ENCODE measurements at places on chromosomes 2 and 18. TPM values are rescaled to one million over a fixed set of nuclear protein-coding genes. Genes with fewer than 3 reads are reported as not detected.
A peak's percentile ranks its signal among the peaks of the same experiment; 100 is the strongest.

- DNase-seq, result no peak
These were observed 7.7 kb upstream of the MARCHF4 start for GRCh38 chr2:216379977-216380376.

GRCh38 chr2:65957886-65958285 lies 477.0 kb upstream of the MEIS1 start:
- no peak for DNase-seq

DNA sequence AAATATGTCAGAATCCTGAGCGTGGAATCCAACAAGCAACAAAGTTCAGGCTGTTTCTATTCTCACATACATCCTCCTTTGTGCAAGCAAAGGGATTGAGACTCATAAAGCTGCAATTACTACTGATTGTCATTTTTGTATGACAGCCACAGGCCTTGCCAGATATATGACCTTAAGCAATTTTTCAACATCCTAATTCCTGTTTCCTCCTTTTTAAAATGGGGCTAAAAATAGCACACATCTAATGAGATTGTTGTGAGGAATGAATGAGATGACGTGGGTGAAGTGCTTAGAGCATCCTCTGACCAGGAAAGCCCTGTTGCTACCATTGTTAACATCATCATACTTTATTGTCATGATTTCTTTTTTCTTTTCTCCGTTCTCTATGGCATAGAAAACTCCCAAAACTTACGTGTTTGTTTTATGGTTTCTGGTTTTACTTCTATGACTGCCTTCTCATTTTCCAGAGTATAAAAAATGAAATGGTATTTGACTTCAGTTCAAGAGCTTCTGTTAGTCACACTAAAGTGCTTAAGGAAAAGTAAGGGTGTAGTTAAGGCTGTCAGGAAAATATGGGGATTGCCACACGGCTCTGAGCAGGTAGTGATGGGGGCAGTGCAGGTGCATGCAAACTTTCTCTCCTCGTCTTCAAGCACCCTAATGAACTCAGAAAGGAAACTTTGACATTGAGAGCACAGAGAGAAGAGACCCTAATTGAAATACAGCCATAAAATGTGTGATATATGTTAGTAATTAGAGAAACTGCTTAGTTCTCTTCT lies 590.6 kb upstream of the NETO1 start:
- no peak for DNase-seq

DNA sequence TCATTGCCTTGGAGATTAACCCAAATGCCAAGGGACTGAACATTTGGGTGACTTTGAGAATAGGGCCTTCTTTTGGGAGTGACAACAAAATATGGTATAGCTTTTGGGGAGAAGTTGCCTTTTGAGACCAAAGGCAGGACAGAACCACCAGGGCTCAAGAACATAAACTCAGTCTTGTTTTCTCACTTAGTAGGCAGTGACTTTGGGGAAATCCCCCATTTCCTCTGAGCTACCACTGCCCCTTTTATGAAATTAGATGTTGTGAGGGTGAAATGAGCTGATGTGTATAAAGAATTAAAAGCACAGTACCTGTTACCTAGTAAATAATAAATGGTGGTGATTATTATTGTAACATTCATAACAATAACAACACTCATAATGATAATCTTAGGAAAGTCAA lies 36.5 kb downstream of the GPD2 start:
- peak; percentile 35 for DNase-seq

Gene SLC20A1
- total RNA-seq, result 54.9 TPM

- DNase-seq, result no peak
These were observed 53.4 kb downstream of the STK25 start for GRCh38 chr2:241454837-241455485.

Gene DNER
- not detected for total RNA-seq

- no peak for DNase-seq
These were observed 208.2 kb downstream of the CTNNA2 start for GRCh38 chr2:79721061-79721460.

Gene FBXO15
- 3.7 TPM for total RNA-seq

GRCh38 chr2:233442028-233442310 lies 87.7 kb downstream of the DGKD start:
- no peak for DNase-seq

GRCh38 chr18:54835944-54836343 lies 7.7 kb downstream of the RAB27B start:
- no peak for DNase-seq

Gene SNORC
- 0.94 TPM for total RNA-seq

Gene GNAL
- 0.12 TPM for total RNA-seq

Gene VRK2
- 35.5 TPM for total RNA-seq

GRCh38 chr2:128528133-128528532 lies 209.5 kb upstream of the HS6ST1 start:
- no peak for DNase-seq

Gene SCYGR4
- not detected for total RNA-seq

DNA sequence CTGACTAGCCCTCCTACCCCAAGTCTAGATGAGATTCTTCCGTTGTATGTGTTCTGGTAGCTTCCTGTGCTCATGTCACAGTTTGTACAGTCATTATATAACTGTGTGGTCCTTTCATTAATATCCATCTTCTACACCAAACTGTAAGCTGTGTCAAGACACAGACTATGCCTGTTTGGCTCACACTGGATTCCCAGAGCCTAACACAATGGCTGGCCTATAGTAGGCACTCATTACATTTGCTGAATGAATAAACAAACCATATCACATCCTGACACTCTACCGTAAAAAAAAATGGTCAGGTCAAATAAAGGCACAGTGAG lies 72.6 kb downstream of the ANKRD44 start:
- no peak for DNase-seq

Gene KCNG2
- total RNA-seq, result not detected

Gene CTNNA2
- total RNA-seq, result not detected

DNA sequence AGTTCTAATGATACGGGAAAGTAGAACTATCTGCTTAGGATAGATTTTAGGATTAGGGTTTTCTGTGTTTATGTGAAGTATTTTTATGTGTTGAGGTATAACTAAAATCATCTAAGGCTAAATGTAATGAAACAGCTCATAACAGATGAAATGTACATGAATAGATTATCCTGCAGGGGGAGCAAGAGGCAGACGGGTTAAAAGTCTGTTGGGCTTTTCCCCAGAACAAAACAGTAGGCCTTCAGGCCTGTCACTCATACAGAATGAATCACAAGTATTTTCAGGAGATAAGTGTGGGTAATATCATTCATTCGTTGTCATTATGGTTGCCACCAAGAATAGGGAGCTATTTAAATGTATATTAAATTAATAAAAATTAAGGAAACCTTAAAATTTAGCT lies 107.9 kb upstream of the IL1R2 start:
- peak; percentile 55 for DNase-seq

- no peak for DNase-seq
These were observed 176.8 kb downstream of the RTP5 start for GRCh38 chr2:242046206-242046826.

Gene PLGLB2
- 6.1 TPM for total RNA-seq

Gene PLA2R1
- total RNA-seq, result not detected

GRCh38 chr2:6833300-6833604 lies 32.5 kb downstream of the CMPK2 start:
- no peak for DNase-seq

All from B cell (primary cell).